A549 (cell line): ENCODE measurements at places on chromosomes 3 and 15.

- DNase-seq = no peak
These were observed 290.7 kb upstream of the LMCD1 start for GRCh38 chr3:8210882-8211341.

GRCh38 chr3:148901987-148902791 is 37.1 kb downstream of the CPA3 start:
- DNase-seq = no peak

DNA sequence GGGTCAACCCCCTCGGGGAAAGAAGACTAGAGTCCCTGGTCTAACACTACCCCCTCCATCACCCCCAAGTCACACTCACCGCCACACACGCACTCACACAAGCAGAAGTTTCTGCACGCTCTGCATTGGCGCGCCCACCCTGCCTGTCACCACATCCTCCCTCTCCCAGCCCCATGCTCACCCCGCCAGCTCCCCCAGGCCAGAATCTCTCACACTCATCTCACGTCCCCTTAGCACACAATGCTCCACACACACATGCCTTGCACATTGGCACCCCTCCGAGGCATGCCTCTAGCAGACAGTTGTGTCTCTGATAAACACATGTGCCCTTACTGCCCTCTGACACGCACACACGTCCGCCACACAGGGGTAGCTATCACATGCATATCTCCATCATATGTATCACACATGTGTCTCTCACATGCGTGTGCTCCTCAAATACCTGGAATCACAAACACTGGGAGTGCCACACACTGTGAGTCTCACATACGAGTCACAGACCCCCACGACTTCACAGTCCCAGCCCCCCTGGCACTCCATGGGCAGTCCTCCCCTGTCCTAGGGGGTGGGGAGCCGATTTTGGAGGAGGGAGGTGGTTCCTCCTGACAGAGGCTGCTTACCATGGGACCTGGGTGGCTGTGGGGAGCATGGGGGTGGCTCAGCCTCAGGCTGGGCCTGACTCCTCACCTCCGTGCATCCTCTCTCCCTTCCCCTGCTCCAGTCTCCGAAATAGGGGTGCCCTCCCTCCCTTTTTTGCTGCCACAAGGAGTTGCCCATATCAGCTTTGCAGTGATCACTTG is 898 bp downstream of the FBLN2 start:
- no peak for DNase-seq

GRCh38 chr15:75697523-75697922 is 15.1 kb downstream of the CSPG4 start:
- DNase-seq = no peak

- DNase-seq = no peak
These were observed 90.4 kb downstream of the TBC1D2B start for GRCh38 chr15:77986891-77987764.

- DNase-seq = no peak
These were observed 44.9 kb downstream of the DLEC1 start for GRCh38 chr3:38083871-38084333.
